ENCODE measurements at places on chromosomes 13 and 19.

DNA sequence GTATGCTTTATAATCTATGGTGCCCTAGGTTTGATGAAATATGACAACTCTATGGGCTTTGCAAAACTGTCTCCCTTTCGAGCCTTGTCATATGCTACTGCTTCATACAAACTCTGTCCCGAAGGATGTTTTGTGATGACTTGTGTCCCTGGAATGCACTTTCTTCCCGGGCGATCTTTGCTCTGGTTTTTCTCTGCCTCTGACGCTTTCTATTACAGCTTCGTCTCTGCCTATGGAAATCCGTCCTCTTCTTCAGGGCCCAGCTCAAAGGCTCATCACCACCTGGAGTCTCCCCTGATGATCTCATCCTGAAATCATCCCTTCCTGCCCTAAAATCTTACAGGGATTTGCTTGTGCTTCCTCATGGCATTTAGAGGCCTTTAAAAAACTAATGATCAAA lies 191.5 kb upstream of the KL start:
- no peak for DNase-seq

GRCh38 chr13:112643759-112644459 lies 45.9 kb upstream of the ATP11A start:
- DNase-seq = no peak

DNA sequence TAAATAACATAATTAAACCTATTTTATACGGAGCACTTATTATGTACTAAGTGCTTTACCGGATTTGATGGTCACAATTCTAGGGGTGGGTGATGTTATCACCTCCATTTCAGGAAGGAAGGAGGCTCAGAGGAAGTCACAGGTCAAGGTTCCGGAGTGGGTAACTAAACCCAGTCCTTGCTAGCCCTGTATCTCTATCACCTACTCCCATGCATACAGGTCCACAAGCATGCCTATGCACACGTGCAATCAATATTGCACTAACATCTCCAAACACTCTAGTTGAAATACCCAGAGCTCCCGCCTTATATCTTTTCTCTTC lies 17.8 kb upstream of the FOSB start:
- DNase-seq = no peak

GRCh38 chr13:20377720-20378119 lies 145.6 kb upstream of the GJB6 start:
- DNase-seq = no peak

- DNase-seq = no peak
Observed at GRCh38 chr13:70568571-70568970, 460.3 kb upstream of the KLHL1 start.

GRCh38 chr19:1992759-1993260 lies 22.7 kb downstream of the BTBD2 start:
- DNase-seq = no peak

DNA sequence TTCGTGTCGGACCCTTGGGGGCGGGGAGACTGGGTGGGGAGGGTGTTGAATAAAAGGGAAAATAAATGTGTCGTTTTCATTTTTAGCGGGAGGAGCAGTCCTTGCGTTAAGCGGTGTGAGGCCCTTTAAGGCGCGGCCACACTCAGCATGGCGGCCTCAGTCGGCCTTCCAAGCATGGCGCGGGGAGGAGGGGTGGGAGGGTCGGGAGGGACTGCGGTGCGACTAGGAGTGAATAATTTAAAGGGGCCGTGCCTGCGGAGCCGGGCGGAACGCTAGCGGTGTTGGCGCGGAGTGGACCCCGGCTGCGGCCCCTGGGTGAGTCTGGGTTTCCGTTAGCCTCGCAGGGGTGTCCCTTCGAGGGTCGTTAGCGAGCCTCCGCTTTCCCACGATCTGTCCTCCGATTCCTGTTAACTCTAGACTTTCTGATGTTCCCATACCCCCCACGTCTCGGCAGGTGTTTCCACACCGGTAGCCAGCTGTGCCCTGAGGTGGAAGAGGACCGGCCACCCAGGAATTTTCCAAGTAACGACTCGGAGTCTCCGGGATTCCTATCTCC lies 1.5 kb upstream of the PNPLA6 start:
- peak; percentile 80 for DNase-seq

DNA sequence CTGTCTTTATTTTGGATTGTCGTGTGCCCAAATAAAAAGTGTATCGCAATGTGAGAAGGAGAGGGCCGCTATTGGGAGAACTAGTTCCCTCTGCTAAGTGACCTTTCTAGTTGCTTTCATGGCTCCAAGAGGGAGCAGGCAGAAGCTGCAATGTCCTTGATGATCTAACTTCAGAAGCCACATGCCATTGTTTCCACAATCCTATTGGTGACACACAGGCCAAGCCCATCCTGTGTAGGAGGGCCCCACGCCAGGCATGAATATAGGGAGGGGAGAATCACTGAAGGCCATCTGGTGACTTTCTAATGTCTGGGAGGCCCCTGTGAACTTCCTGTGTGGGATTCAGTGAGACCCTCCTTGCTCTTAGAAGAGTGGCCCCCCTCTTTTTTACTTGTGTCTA lies 47.8 kb upstream of the KPNA3 start:
- no peak for DNase-seq

DNA sequence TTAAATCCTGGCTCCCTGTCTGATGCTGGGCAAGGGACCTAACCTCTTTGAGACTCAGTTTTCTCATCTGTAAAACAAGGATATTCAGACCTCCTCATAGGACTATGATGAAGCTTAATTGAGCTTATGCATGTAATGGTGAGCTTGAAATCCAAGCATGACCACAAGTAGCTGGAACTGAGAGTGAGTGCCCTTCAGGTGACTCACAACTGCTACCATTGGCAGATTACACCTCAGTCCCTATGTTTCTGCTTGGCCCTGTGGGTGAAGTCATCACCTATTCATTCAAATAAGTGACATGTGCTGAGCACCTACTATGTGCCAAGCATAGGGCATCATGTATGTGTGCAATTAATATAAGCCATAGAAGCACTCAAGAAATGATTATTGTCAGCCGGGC lies 25.7 kb downstream of the NOVA2 start:
- no peak for DNase-seq

DNA sequence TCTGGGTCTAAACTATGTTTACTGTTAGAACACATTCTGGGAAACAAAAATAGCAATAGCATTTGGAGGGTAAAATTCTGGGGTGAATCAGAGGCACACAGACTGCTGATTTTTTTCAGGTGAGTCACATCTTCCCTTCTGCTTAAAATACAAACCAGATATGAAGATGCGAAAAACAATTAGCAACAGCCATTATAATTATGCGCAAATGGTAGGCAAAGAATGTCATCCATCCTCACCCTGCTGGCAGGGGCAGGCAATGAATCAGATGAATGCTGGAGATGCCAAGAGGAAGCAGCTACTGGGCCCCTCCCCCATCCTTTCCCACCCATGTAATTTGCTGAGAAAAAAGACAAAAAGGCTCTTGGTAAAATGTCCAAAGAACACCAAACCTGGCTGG lies 282.9 kb downstream of the KLF5 start:
- DNase-seq = no peak

GRCh38 chr13:66513728-66514127 lies 716.4 kb downstream of the PCDH9 start:
- DNase-seq = no peak

DNA sequence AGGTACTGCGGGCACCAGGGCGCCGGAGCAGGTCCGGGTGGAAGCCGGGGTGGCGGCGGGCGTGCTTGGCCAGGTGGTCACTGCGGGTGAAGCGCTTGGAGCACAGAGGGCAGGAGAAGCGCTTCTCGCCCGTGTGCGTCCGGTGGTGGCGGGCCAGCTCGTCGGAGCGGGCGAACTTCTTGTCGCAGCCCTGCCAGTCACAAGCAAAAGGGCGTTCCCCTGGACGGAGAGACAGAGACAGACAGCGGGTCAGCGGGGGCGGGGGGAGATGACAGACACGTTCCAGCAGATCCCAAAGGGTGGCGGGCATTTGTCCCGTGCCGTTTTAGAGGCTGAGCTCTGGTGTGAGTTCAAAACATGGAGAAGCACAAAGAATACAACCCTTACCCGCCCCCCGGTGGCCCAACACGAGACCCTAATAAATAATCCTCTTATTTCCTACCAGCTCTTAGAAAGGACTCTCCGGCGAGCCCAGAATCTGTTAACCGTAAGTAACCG lies 6.3 kb upstream of the REXO1 start:
- DNase-seq = no peak

GRCh38 chr13:109858319-109858718 lies 71.9 kb upstream of the IRS2 start:
- DNase-seq = no peak

DNA sequence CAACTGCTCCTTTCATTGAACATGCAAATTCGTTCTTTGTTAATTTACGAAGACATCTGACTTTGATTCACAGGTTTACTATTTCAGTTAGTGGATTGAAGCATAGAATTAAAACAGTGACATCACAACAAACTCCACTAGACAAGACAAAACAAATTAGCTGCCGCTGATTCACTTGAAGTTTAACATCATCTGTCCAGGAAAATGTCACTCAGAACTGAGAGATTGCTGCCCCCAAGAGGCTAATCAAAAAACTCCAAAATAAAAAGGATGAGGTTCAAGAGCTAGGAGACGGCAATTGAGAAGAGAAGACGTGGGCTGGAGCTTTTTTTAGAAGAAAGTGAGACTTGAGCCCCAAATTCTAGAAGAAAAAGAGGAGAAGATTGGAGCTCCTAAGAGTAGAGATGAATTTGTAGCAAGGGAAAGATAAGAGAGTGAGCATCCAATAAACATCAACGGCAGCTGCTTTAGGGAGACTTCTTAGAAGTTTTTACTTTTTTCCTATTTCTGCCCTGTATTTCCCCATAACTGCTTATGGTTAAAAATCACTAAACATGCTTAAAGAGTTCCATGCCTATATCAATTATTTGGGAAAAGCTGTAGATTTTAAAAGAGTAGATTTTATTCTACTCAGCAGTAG lies 40.8 kb upstream of the TPP2 start:
- DNase-seq = no peak

GRCh38 chr19:29622166-29623070 lies 16.3 kb downstream of the POP4 start:
- DNase-seq = no peak

GRCh38 chr19:43595605-43595998 lies 332 bp downstream of the IRGQ start:
- DNase-seq = no peak

- no peak for DNase-seq
Observed at GRCh38 chr13:77222909-77223308, 104.0 kb downstream of the MYCBP2 start.

DNA sequence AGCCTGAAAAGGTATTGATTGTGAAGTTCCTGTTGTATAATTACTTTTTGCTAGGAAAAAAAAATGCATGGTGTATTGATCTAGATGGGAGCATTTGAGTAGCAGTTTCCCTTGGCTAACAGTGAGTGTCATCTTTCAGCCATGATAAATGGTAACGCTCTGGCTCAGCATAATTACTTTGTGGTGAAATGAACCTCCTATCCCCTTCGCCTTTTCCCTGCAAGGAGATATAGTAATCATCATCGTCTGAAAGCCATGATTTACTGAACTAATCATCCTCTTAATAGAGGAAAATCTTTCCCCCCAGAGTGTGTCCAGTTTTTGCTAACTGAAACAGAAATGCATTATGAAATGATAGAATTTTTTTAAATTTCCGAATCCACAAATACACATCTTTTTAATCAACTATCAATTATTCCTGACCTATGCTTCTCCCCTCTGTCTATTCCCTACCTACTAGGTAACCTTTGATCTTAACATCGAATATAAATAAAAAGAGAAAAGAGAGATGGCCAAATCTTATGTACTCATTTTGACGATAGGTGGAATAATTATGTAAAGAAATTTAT lies 88.7 kb downstream of the MAB21L1 start:
- no peak for DNase-seq

GRCh38 chr19:14474827-14475226 lies 327 bp downstream of the PTGER1 start:
- no peak for DNase-seq

DNA sequence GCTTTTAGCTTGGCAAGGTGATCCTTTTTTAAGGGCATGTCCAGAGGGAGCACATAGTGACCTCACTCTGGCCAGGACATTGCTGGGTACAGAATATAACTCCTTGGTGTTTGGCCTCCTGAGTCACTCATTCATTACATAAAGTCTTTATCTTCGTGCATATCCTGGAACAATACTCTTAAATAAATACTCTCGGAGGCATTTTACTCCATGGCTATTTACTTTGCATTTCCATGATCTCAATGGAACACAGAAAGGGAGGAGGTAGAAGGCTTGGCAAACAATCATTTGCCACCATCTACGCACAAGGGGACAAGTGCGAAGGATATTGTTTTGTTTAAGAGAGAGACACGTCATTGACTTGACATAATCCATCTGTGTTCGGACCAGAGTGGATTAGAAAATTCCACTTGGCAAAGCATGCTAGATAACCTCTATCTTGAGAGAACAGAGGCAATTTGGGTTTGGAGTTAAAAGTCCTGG lies 210.0 kb downstream of the IRS2 start:
- no peak for DNase-seq

- DNase-seq = no peak
Observed at GRCh38 chr13:45541806-45542205, 73.7 kb downstream of the ERICH6B start.

- DNase-seq = no peak
Observed at GRCh38 chr13:19766591-19766990, 16.2 kb downstream of the PSPC1 start.

DNA sequence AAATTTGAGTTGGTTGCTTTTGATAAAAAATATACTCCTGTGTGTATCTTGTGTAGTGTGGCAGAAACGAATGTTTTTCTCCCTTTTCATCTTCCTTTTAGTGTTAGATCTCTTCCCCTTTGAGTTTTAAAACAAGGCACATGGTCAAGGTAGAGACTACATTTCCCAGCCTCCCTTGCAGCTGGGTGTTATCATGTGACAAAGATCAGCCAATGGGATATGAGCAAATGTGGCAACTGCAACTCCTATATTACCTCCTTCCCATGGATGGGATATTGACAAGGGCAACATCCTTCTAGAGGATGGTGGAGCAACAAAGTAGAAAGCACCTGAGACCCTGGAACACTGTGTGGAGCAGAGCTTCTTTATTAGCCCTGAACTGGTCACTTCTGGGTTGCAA lies 42.4 kb downstream of the ADGRE3 start:
- no peak for DNase-seq

DNA sequence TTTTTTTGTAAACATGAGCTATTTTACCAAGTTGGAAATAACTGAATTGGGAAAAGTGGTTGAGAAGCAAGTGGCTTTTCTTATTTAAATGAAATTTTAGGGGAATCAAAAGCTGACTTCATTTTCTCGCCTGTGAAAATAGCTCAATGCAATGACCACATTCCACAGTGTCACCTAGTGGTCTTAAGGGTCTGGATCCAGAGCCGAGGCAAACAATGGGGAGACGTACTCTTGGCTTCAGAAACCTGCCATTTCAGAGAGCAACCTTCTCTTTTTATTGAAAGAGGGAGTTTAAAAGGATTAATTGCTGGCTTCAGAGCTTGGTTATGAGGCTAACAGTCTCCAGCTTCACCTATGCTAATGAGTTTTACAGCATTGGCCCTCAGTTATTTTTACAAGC lies 39.7 kb upstream of the RXFP2 start:
- DNase-seq = no peak

GRCh38 chr19:55697698-55698097 lies 22.7 kb downstream of the EPN1 start:
- no peak for DNase-seq
